T-helper 9 cell (primary cell): ENCODE measurements at places on chromosomes 11 and 22.
A peak's percentile ranks its signal among the peaks of the same experiment; 100 is the strongest.

DNA sequence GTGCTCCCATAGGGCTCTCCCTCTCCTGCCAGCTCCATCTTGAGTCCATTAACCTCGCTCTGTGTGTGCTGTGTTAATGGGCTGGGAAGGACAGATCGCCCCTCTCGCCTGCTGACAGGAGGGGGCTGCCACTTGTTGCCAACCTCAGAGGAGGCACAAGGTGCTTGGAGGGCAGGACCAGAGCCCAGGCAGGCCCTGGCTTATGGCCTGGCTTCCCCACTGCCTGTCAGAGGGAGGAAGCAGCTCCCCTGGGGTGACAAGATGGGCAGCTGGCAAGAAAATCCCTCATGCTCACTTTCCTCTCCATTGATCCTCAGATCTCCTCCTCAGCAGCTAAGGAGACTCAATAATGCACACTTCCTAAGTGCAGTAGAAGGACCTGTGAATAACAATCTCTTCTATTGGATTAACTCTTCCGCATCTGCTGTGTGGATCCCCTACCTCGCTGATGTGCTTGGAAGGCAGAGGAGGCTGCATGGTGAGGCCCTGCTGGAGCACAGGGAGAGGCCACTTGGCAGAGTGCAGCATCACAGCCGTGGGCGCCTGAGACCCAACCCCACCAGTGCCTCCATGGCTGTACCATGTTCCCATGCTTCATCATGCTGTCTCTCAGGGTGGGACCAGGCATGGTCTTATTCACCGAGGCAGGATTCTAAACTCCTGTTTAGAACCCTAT, 70.3 kb downstream of the TRIM29 start:
- DNase-seq, result no peak

GRCh38 chr11:73141031-73141308, 1.1 kb downstream of the FCHSD2 start:
- DNase-seq, result no peak

DNA sequence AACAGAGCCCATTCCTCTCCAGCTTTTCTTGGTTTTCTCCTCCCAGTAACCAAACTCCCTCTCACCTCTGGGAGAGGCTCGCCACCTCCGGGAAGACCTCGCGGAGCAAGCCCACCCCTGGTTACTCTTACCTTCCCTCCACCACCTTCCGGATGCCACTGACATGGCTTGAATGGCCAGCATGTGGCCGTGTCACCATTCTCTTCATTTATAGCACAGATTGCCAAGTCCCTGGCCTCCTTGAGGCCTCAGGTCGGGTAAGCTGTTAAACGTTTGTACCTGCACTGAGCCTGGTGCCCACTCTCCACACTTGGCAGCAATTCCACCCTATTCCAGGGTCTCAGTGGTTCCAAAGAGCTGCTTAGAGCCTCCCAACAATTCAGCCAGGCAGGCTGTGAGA, 8.0 kb upstream of the FXYD2 start:
- DNase-seq, result no peak

DNA sequence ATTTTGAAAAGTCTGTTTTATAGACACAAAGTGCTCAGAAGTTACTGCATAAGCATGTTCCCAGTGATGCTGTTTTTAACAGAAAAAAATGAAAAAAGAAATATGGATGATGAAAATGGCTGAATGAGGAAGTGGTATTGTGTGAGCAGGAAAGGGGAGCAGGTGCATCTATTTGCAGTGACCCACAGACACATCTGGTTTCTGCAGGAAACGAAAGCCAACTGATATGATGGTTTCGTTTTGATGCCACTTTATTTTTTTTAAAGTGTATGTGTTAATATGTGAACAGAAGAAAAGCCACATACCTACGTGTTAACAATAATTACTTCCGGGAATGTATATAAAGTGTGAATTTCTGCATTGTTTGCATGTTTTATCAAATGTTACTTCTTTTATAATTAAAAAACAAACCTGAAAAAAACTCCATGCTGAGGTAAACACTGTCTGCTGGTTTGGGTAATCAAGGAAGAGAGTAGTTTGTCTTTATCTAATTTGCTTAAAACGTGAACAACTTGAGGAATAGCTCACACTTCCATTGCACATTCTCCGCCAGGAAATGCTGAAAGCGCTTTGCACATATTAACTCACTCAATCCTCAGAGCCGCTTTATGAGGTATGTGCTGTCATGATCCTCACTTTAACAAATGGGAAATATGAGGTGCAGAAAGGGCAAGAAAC, 1335.9 kb downstream of the TBC1D22A start:
- DNase-seq, result no peak

DNA sequence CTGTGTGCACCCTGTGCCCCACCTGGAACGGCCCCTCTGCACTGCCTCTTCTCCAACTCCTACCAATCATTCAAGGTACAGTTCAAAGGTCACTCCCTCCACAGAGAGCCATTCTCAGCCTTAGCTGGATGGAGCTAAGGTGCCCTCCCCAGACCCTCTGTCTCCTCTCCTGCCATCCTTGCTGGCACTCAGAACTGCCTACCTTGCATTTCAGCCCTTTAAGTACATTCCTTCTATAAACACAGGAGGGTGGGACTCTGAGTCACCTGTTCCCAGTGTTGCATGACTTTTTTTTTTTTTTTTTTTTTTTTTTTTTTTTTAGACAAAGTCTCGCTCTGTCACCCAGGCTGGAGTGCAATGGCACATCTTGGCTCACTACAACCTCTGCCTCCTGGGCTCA, 8.6 kb downstream of the TTLL1 start:
- no peak for DNase-seq

- no peak for DNase-seq
Measured at GRCh38 chr11:503179-503981, 3.7 kb downstream of the RNH1 start.

DNA sequence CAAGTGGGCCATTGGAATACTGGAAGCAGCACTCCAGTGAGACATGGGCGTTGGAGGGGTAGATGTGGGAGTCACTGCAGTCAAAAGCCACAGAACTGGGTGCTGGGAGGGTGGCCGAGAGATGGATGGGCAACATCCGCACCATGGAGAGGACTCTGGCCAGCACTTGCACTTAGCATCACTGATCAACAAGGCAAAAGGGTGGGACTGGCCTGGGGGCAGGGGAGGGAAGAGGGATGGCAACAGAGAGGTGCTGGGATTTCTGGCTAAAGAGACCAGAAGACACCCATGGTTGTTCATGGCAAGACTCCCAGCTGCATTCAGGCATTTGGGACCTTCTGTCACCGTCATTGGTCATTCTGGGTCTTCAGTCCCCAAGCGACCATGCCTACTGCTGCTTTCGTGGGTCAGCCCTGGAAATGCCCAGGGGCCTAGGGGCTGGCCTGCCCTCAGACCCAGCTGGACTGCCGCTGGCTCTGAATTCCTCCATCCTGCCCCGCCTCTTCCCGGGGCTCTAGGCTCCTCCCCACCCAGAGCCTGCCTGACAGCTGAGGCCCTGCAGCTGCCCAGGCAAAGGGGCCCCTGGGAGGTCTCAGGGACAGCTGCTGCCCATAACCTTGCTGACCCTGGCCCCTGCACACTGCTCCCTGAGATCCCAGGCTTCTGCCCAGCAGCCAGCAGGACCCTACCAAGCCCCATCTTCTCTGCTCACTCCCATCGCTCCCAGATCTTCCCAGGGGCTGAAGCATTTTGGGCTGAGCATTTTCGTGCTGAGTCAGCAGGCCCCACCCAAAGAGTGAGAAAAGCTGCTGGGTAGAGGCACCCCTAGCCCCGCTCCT, 13.0 kb upstream of the CDC42EP2 start:
- DNase-seq, result no peak

- DNase-seq, result no peak
Measured at GRCh38 chr11:774873-775592, 2.3 kb downstream of the GATD1 start.

DNA sequence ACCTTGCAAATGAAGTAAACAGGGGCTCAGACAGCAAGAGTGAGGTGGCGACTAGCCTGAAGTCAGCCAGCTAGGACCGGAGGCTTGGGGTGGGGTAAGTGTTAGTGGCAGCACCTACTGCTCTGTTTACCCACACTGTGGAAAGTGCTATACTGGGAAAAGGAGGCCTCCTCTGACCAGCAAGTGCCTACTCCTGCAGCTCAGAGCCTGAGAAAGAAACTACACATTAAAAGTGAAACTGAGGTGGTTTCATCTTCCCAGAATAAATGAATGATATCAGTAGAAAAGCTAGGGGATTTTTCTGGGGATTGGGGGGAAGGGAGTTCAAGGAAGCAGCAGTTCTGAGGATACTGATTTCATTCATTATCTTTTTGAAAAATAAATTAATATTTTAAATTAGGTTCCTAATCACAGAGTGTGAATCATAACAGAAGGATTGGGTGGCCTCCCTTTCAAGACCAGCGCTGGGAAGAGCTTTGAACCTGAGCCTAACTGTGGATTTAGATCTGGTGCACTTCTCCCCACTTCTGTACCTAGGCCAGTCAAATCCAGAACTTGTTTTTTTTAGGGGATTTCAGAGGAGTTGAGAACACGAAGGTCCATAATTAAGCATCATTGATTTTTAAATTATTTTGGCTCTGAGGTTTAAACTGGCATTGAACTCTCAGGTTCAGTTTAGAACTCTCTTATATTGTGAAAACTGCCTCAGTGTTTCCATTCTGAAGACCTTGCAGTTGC, 48.1 kb upstream of the GRAMD1B start:
- no peak for DNase-seq

GRCh38 chr22:20571531-20572007, 64.2 kb downstream of the MED15 start:
- peak; percentile 70 for DNase-seq

DNA sequence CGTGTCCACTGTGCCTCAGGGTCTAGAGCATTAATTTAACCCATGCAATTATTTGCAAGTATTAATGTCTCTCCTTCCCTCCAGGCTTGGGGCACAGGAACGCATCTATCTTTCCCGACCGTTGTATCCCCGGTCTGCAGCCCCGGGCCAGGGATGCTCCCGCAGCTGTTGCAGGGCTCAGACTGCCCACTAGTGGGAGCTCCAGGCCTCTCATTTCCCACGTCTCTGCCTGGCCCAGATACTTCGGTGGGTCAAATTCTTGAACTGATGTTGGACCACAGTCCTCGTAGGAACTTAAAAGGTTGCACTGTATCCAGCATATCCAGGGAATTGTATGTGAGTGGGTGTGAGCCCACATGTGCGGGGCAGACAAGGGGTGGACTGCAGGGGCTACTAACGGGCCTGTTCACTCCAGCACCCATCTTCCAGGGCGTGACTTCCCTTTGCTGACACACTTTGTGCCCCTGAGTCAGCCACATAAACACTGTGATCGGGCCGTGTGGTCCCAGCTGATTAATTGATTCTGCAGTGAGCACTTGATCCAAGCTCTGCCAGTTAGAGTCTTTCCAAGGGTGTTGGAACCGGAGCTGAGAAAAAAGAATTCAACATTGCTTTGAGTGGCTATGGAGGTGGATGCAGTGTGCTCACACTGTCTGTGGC, 451.3 kb downstream of the TBC1D22A start:
- peak; percentile 15 for DNase-seq

DNA sequence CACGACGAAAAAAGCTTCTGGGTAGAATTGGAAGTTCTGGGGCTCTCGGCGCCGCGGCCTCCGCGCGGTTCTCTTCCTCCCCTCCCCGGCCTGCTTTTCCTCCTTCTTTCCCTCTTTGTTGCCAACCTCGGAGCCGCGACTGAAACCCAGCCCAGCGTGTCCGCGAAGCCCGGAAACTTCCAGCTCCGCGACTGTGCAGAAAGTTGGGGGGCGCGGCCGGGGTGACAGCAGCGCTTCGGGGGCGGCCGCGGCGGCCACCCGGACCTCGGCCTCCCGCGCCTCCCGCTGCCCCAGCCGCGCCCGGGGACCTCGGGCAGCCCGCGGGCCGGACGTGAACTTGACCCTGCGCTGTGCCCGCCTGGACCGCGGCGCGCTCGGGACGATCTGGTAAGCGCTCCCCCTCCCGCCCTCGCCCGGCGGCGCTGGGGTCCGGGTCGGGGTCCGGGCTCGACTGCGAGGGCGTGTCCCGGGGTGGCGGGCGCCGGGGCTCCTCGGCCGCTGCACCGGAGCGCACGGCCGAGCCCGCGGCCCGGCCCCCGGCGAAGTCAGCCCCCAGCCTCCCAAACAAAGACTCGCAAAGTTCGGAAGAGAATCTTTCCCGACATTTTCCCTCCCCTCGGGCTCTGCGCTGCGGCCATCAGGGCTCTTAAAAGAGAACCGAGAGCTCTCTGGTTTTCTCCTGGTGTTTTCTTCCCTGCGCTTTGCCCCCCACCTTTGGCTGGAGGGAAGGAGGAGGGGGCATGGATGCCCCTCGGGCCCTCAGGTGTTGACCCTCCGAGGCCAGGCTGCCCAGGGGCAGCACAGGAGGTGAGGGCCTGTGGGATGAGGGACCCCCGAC, 67.9 kb upstream of the WNT7B start:
- no peak for DNase-seq

GRCh38 chr11:106397787-106398501, 320.5 kb downstream of the AASDHPPT start:
- no peak for DNase-seq

DNA sequence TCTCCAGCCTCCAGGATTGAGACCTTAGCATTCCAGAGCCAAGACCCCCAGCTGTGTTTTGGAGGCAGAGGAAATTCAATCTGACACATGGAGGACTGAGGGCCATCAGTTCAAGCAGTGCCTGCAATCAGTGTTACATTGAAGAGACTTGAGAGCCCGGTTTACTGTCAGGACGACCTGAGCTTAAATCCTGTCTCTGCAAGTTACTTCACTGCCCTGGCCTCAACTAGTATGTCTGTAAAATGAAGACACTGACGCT, 35.1 kb downstream of the TRIM29 start:
- no peak for DNase-seq

GRCh38 chr11:73252577-73253191, 19.5 kb upstream of the P2RY6 start:
- DNase-seq, result no peak

- no peak for DNase-seq
Measured at GRCh38 chr22:29307596-29308147, 1.2 kb downstream of the GAS2L1 start.

GRCh38 chr22:23893121-23893944, 850 bp upstream of the MIF start:
- DNase-seq, result no peak

DNA sequence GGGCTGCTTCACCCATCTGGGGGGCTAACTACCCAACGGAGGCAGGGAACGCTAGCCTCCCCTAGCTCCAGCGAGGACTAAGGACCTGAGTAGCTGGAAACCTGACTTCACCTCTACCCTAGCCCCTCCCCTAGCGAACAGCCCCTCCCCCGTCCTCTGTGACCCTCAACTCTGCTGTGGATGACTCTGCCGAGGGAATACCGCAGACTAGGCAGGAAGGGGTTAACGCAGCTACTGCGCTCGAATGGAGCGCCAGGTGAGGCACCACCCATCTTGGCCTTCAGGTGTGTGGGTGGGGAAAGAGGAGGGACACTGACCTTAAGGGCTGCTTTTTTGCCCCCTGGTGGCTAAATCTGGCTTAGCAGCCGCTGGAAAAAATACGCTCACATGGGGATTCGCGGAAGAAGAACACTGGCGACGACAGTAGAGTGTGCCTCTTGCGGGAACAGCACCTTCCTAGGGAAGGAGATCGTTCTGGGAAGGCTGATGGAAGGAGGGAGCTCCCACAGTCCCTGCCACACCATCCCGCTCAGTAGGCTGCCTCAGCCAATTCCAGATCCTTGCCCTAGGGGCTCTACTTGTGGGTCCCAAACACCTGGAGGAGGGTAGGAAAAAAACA, 4.5 kb upstream of the BCL9L start:
- peak; percentile 87 for DNase-seq

GRCh38 chr22:30947173-30947815, 21.3 kb downstream of the MORC2 start:
- DNase-seq, result no peak
